Activated T-helper 2 cell treated with anti-CD3 and anti-CD28 coated beads, Interferon-gamma antibody, Interleukin-2, Interleukin-4, amounts not matched to agents 10 μg/mL and 5 μg/mL and 100 μg/mL, durations not matched to agents 14 hours and 24 hours and 36 hours (primary cell): ENCODE measurements at places on chromosomes 5 and 9. TPM values are rescaled to one million over a fixed set of nuclear protein-coding genes. Genes with fewer than 3 reads are reported as not detected.

SLC6A3 gene
- not detected in 2 replicates for total RNA-seq

FBLL1 gene
- total RNA-seq, result not detected in 2 replicates

DNAJB5 gene
- total RNA-seq, result 7.5 and 11.3 TPM in 2 replicates

PAM gene
- total RNA-seq, result 48.0 and 59.9 TPM in 2 replicates

DNA sequence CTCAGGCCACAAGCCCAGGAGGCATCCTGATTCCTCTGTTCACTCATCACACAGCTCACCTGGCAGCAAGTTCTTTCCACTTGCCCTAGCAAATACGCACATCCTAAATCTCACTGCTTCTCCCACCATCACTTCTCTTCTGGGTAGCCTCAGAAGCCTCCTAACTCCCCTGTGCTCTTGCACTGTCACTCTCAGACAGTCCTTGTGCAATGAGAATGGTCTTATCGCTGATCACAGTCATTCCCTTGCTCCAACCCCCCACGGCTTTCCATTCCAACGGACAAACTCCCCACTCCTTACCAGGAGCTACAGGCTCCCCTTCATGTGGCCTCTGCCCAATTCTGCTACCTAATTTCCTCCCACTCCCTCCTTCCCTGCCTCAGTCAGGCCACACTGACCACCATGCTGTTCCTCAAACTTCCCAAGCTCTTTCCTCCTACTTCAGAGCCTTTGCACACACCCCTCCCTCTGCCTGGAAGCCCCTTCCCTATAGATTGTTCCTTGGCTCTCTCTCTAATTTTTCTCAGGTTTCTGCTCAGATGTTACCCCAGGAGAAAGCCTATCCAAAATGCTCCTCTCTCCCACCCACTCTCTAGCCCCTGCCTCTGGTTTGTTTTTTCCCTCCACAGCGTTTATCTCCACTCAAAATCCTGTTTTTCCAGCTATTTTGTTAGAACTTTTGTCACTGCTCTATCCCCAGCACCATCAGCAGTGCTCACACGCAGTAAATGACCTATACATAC lies 34.1 kb upstream of the TNFAIP8 start:
- H3K4me3 ChIP-seq, result peak overlapping the region; percentile 34
- H3K36me3 ChIP-seq, result peaks cover 33% of the 10 kb centered on the region
